Aorta (tissue), 5 donors: ENCODE measurements at places on chromosomes 13 and 19. TPM values are rescaled to one million over a fixed set of nuclear protein-coding genes. Genes with fewer than 3 reads are reported as not detected.

GRCh38 chr13:97889803-97890202 lies 63.7 kb upstream of the IPO5 start:
- DNase-seq, result no peak

GRCh38 chr13:32476021-32476731 lies 48.2 kb upstream of the N4BP2L1 start:
- DNase-seq, result no peak

DNA sequence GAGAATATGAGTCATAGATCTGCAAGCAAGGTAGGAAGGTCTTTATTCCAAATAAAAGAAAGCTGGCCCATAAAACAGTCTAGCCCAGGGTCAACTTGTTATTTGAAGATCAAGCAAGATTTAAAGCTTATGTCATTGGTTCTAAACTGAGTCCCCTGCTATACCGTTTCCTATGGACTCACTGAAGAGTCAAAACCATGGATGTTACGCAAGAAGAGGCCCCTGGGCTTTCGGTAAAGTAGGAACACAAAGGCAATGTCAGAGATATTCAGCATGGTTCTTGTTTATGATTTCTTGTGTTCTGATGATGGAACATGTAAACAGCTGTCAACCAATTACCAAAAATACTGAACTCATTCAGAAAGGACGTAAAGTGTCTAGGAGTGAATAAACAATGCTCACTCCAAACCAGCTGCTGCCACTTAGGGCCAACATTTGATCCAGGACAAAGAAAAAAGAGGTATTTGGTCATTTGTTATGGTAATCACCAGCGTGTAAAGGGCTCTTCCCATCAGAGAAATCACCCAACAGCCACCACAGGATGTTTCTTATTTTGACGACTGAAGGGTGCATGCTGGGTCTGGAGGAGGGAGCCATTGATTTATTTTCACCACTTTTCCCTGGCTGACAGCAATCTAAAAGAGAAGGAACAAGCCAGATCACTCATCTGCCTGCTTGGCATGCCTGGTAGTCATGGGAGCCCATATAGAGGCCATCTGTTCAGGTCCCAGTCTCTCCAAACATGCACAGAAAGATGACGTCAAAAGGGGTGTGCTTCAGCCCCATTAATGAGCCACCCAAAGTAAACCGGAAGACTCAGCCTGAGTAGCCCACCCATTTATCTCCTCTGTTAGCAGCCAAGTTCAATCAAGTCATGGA lies 68.3 kb downstream of the FGF14 start:
- no peak for DNase-seq

GRCh38 chr13:52128714-52129700 lies at the start of gene NEK5:
NEK5 (minus strand) TSS chr13:52129073; CDS start chr13:52127482, 1,591 bp downstream.
- peak; percentile 75 for DNase-seq

- DNase-seq, result no peak
These were observed 13.6 kb downstream of the ZSWIM4 start for GRCh38 chr19:13808856-13809255.

DNA sequence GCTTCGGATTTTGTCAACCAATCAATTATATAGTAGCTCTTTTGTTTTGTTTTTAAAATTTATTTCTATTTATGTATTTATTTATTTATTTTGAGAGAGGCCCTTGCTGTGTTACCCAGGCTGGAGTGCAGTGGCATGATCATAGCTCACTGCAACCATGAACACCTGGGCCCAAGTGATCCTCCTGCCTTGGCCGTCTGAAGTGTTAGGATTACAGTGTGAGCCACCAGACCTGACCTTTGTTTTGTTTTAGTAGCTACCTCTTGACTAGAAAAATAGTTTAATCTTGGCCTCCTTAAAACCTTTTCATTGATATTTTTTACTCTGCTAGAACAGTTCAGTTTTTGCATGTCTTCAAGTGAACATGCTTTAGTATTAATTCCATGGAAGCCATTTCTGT lies 15.1 kb downstream of the GARRE1 start:
- no peak for DNase-seq

GRCh38 chr13:38602266-38602665 lies 84.6 kb upstream of the FREM2 start:
- no peak for DNase-seq

DNA sequence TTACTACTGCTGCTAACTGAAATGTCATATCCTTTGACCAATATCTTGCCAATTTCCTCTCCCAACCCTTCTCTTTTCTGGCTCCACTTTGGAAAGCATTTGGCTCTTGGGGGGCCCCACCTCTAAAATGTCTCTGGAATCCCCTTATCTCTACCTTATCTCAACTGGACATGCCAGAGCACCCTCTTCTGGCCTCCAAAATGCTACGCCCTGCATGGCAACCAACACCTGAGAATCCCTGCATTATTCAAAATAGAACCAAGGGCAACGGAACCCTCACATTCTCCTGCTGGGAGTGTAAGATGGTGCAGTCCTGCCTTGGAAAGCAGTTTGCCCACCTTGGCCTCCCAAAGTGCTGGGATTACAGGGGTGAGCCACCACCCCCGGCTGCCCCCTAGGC lies 35.3 kb downstream of the CERS4 start:
- no peak for DNase-seq

GRCh38 chr19:50514346-50515167 lies 844 bp upstream of the ASPDH start:
- no peak for DNase-seq

GRCh38 chr13:21526707-21527540 lies 67.8 kb upstream of the ZDHHC20 start:
- no peak for DNase-seq

DNA sequence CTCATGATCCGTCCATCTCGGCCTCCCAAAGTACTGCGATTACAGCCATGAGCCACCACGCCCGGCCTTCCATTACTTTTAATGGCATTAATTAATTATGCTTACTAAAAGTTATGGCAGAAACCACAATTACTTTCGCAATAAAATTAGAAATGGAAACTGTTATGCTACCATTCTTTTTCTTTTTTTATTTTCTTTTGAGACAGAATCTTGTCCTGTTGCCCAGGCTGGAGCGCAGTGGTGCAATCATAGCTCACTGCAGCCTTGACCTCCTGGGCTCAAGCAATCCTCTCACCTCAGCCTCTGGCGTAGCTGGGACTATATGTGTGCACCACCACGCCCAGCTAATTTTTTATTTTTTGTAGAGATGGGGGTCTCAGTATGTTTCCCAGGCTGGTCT lies 4.6 kb upstream of the BST2 start:
- no peak for DNase-seq

- DNase-seq, result peak; percentile 63
These were observed 74.1 kb upstream of the MCF2L start for GRCh38 chr13:112894673-112895481.

DNA sequence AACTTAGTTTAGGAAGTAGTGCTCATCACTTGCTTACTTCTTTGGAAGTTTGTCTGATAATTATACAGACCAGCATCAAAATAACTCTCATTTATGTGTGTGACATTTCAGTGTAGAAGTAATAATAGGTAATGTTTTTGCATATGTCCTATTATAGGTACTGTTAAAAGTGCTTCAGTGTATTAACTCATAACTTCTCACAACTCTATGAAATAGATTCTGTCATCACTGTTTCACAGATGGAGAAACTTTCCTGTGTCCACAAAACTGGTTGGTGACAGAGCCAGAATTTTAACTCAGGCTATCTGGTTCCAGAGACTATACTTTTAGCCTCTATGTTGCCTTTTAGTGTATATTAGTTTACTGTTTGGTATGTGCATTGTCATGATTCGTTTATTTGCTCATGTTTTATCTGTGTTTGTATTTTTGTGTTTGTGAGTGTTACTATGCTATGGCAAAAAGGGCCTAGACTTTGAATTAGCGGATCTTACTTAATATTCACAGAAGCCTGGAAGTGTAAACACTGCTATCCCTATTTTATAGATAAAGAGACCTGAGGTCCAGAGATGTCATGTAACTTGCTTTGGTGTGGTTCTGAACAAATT lies 12.7 kb downstream of the LPAR6 start:
- DNase-seq, result no peak

- DNase-seq, result no peak
These were observed 40.2 kb downstream of the SLAIN1 start for GRCh38 chr13:77737583-77738200.

DNA sequence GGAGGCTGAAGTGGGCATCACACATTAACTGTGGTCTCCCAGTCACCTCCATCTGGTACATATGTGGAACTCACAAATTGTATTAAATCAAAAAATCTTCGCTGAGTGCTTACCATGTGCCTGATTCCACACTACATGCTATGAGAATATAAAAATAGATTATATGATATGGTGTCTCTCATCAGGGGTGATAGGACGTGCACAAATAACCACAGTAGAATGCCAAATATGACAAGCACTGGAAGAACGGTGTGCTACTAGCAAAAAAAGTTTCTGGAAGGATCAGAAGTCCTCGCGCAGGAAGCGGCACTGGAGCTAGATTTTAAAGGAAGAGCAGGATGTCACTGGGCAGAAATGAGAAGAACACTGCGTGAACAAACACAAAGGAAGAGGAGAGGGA lies 62.3 kb downstream of the TBC1D4 start:
- DNase-seq, result no peak

DNA sequence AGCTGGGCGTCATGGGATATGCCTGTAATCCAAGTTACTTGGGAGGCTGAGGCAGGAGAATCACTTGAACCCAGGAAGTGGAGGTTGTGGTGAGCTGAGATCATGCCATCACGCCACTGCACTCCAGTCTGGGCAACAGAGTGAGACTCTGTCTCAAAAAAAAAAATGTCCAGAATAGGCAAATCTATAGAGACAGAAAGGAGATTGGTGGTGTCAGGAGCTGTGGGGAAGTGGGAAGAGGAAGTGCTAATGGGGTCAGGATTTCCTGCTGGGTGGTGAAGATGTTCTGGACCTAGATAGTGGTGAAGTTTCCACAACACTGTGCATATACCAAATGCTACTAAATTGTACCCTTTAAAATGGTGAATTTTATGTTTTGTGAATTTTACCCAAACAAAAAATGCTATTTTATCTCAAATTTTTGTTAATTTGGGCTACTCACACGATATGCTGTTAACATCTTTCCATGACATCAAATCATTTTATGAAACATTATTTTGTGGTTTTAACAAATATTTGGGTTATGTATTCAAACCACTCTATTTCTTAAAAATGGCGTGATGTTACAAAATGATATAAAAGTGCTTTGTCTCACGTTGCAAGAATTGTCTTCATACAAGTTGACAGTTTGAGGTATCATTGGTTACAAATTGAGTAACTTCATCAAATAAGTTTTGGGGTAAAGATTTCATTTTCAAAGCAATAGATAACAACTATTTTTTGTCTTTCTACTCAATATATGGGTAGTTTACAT lies 7.4 kb upstream of the CYP4F3 start:
- no peak for DNase-seq

GRCh38 chr13:90732049-90732448 lies 615.4 kb upstream of the MIR17HG start:
- DNase-seq, result no peak

GRCh38 chr19:49552749-49553148 lies 24.9 kb downstream of the RCN3 start:
- no peak for DNase-seq

DNA sequence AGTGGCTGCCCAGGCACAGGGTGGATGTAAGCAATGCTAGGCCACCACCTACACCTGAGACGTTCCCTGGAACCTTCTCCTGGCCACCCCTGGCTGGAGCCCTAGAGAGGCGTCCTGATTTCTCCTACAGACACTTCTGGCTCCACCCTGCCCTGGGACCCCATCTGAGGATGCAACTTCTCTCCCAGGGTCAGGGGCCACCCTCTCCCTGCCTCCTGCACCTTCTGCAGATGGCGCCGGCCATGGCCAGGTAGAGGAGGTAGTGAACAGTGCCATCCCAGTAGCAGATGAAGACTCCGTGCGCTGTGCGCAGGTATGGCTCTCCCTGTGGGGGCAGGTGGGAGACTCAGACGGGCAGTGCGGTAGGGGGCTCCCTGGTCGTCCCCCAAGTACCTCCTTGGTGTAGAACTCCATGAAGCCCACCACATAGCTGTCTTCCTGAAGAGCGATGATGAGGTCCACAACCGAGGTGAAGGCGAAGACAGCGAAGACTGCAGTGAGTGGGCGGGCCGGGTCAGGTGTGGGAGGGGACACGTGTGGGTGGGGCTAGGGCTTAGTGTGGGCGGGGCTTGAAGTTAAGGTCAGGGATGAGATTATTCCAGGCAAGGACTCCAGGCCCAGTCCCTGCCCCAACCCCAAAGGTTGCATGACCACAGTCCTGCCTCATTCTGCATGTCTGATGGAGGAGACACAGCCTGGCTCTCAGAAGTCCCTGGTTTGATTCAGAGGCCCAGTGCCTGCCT lies 3.0 kb downstream of the TM6SF2 start:
- no peak for DNase-seq

DNA sequence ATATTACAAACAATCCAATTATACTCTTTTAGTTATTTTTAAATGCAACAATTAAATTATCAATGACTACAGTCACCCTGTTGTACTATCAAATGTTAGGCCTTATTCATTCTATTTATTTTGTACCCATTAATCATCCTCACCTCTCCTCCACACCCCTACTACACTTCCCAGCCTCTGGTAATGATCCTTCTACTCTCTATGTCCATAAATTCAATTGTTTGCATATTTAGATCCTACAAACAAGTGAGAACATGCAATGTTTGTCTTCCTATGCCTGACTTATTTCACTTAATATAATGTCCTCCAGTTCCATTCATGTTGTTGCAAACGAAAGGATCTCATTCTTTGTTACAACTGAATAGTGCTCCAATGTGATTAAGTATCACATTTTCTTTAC lies 1414.6 kb downstream of the SLITRK1 start:
- no peak for DNase-seq

DNA sequence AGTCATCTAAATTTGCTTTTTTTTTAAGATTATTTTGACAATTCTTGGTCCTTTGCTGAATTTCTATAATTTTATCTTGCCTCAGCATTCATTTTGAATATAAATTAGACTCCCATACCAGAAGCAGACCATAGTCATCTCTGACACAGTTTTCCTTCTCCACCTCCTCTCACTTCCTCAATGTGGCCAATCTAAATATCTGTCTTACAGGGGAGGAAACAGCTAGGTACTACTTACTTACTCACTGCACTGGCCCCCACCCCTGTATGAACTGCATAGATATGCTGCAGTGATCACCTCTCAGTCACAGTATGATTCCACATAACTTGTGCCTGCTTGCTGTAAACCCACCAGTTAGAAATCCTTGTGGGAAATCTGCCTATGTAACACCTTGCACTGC lies 665.6 kb downstream of the FGF9 start:
- no peak for DNase-seq

- no peak for DNase-seq
These were observed 1.5 kb downstream of the N4BP2L1 start for GRCh38 chr13:32426191-32426989.

DNA sequence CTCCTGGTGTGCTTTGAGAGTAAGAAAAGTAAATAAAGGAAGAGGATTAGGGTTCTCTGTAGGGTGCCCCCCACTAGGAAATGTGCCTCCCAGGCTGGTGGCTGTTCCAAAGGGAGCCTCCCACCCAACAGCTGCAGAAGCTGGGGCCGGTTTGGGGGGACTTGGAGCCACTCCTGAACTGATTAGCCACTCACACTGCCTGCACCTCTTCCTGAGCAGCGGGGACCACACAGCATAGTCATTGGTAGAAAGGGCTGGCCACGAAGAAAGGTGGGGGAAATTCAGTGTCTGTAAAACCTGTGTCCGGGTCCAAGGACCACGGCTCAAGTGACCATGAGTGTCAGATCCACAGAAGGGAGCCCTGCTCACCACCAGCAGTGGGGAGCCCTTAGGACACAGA lies 55.6 kb downstream of the SPACA7 start:
- DNase-seq, result no peak

Gene EEF1AKMT1
- total RNA-seq, result 10.1 TPM

Gene ATP8B3
- 4.7 TPM for total RNA-seq

Gene ZNF90
- total RNA-seq, result 2.4 TPM

Gene ZNF420
- 9.2 TPM for total RNA-seq

Gene CYP2F1
- total RNA-seq, result not detected

Gene GSX1
- not detected for total RNA-seq

Gene TTYH1
- 0.94 TPM for total RNA-seq

Gene EBI3
- total RNA-seq, result 3.7 TPM

Gene KLK6
- total RNA-seq, result not detected

Gene GAMT
- total RNA-seq, result 7.9 TPM
